ENCODE measurements at places on chromosomes 6 and 20.

DNA sequence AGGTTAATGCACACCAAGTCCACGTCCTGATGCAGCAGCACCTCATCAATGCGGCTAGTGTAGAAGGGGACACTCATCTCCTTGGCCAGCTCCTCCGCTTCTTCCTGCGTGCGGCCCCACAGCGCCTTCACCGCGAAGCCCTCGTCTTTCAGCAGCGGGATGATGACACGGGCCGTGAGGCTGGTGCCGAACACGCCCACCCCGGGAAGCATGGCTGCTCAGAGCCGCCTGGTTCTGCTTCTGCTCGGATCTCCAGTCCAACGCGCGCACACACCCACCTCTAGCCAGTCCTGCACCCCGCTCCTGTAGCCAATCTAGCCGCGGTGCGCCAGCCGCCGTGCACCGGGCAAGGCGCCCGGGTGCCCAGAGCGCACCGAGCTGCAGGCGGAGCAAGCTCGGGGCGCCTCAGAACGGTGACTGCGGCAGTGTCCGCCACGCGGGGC, 700 bp downstream of the GFOD1 start:
- peak; percentile 64 for DNase-seq

GRCh38 chr6:37168811-37169495, 999 bp upstream of the PIM1 start:
- DNase-seq = no peak

DNA sequence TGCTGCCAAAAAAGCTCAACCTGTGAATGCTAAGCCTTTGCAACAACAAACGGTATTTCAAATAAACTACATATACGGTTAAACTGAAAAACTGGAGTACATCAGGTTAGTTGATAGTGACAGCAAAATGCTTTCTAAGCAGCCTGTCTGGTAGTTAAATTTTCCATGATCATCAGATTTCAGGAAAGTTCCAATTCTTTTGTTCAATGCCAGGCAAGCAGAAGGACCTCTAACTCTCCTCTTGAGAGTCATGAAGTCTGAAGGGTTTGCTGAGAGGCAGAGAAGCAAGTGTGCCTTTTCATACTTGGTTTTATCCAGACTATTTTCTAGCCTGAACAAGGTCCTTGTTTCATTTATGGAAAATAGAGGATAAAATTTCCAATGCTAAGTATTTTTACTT, 4.5 kb downstream of the FLRT3 start:
- DNase-seq = no peak

DNA sequence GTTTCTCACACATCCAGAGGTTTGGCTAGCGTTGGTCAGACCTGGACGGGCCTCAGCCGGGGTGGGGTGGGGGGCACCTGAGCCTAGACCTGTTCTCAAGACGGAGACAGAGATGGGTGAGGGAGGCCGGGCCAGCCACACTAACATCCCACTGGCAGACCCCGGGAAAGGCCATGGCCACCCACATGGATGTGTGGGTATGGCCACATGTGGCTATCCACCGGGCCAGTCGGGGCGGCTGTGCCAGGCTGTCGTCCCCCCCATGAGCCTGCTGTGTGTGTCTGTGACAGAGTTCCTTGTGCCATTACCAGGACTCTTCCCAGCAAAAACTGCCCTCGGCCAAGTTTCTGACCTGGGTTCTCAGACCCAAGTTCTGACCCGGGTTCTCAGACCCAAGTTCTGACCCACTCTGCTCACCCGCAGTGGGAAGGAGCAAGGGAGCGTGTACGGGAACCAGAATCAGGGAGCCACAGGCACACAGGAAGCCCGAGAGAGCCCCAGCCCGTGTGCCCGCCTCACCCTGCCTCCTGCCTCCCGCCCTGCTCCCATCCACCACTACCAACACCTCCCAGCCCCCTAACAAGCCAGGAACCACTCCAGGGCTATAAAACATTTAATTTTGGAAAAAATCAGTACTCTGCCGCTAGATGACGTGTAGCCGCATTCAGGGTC, 255.5 kb downstream of the TAF4 start:
- DNase-seq = no peak

DNA sequence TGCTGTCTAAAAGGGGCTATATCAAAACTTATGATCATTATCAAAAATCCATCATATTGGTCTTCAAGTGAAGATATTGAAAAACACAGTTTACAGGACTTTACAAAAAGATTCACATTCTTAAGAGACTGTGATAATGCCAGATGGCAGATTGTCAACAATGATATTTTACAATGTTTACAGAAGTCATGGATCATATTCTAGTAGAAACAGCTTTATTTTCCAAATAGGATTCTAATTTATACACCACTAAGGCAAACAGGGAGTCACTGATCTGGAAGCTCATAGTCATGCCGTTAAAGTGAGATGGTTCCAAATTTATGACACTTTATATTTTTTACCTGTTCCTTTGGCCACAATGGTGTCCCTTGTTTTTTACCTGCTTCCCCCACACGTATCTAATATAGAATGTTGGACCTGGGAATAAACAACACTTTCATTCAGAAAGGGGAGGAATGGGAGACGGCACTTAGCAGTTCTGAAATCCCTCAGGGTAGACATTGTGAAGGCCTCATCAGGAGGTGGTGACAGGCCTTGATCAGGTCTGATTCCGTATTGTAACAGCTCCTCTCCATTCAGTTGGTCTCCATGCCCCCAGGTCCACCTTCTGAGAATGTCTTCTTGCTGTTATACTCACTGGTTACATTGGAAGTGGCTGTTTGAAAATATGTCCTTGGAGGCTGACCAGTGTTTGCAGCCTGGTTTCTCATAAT, 228.6 kb downstream of the ADGB start:
- no peak for DNase-seq

All from mesothelial cell of epicardium (in vitro differentiated cells).